ENCODE measurements at places on chromosomes 6 and 20.

DNA sequence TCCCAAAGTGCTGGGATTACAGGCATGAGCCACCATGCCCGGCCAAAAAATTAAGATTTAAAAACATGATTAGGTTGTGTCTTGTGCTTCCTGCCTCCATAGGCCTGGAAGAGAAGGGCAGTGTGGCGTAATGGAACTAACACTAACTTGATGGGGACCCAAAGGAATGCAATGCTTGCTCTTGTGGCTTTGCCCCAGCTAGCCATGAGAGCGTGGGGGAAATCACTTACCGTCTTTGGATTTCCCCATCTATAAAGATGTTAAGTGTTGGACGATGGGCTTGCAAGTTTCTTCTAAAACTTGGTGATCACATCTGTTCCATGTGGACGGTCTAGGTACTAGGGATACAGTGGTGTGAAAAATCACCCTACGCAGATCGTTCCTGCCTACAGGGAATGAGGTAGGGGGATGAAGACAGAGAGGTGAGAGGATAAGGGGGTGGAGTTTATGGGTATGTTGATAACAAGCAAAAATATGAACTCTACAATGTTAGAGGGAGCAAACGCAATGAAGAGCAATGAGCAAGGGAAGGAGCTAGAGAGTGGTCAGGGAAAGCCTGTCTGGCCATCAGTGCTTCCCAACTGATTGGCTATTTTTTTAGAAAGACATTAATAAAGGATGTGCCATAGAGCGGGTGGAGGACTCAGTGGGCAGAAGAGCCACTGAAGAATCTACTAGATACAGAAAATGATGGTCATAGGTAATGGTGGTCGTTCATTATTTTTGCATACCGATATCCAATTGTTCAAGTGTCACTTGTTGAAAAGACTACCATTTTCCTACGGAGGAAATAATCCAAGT, 165.2 kb downstream of the BCAS1 start:
- DNase-seq, result no peak

GRCh38 chr6:30747300-30747687, 2.9 kb upstream of the IER3 start:
- DNase-seq, result no peak

GRCh38 chr20:44692932-44693480, 22.2 kb upstream of the CCN5 start:
- DNase-seq, result no peak

GRCh38 chr20:63383556-63383955, 22.4 kb upstream of the CHRNA4 start:
- DNase-seq, result no peak

- DNase-seq, result no peak
These were observed 7.5 kb upstream of the CD93 start for GRCh38 chr20:23093613-23094012.

Measured in NCI-H2171 treated with DMSO at 0.1 percent for 48 hours (cell line).